ENCODE measurements at places on chromosomes 3 and 15.

- no peak for DNase-seq
Measured at GRCh38 chr3:78906245-78906644, 861.6 kb downstream of the ROBO1 start.

- no peak for DNase-seq
Measured at GRCh38 chr15:84983711-84984110, 2.1 kb downstream of the PDE8A start.

DNA sequence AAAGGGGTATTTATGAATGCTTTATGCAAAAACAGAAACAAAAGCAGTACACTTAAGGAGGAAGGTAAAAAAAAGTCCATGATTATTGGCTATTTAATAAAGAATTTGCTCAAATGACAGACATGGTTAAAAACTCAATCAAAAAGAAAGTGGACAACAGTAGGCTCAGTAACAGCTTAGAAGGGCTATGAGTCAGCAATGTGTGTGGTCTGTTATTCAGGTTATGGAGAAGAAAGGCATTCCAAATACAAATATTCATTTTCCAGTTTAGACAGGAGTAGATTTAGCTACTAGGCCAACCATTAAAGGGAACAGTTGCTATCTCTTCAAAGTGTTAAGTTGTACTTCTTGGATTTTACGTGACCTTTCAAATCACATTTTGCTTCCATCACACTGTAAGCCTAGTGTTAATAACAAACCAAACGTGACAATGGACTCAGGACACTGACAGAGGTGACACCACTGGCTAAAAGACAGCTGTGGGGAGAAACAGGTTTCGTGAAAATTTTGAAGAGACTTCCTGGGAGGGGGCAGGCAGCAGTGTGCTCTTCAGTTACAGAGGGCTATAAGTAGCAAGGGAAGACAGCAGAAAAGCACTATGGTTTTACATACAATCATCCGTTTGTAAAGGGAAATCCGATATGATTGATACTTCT, 41.7 kb upstream of the MYO5C start:
- DNase-seq, result no peak

- no peak for DNase-seq
Measured at GRCh38 chr3:134441321-134441720, 44.5 kb downstream of the ANAPC13 start.

DNA sequence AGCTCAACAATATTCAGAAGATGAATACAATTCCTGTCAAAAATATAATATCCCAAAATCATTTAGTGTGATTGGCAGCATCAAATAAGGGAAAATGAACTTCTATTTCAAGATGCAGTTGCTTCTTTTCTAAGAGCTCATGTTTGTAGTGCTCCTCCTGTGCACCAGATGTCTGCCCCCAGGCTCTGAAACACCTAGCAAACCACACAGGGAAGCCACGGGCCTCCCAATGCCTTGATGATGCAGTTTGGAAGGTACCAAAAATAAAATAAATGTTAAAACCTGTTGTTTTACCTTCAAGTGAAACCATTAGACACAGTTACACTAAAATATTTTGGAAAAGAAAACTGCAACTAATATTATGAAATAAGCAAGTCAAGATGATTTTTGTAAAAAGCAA, 22.2 kb downstream of the CFAP20DC start:
- DNase-seq, result no peak

DNA sequence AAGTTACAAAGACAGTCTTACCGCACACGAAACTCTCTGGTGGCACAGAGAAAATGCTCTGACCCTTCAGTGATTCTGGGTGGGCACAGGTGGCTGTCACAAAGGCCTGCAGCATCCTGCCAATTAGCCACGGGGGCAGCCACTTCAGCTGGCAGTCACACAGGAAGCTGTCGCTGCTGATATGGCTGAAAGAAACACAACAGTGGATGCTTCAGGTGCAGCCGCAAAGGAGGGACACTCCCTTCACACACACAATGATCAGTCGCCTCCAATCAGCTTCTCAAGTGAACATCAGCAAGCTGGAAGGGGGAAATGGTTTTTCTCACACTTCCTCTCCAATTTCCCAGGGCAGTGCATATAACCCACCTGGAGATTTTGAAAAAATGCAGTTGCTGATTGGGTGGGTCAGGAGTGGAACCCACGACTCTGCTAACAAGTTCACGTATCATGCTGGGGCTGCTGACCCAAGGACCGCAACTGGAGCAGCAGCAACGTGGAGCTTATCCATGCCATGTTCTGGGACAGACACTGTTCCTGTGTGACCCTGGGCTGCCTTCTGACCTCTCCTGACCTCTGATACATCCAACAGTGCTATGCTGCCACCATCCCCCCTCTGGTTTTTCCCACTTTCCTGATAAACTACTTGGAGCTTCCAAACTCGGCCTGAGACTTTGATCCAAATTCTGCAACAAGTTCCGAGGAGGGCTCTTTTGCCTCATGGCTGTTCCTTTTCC, 106.6 kb downstream of the LRIG1 start:
- DNase-seq, result no peak

DNA sequence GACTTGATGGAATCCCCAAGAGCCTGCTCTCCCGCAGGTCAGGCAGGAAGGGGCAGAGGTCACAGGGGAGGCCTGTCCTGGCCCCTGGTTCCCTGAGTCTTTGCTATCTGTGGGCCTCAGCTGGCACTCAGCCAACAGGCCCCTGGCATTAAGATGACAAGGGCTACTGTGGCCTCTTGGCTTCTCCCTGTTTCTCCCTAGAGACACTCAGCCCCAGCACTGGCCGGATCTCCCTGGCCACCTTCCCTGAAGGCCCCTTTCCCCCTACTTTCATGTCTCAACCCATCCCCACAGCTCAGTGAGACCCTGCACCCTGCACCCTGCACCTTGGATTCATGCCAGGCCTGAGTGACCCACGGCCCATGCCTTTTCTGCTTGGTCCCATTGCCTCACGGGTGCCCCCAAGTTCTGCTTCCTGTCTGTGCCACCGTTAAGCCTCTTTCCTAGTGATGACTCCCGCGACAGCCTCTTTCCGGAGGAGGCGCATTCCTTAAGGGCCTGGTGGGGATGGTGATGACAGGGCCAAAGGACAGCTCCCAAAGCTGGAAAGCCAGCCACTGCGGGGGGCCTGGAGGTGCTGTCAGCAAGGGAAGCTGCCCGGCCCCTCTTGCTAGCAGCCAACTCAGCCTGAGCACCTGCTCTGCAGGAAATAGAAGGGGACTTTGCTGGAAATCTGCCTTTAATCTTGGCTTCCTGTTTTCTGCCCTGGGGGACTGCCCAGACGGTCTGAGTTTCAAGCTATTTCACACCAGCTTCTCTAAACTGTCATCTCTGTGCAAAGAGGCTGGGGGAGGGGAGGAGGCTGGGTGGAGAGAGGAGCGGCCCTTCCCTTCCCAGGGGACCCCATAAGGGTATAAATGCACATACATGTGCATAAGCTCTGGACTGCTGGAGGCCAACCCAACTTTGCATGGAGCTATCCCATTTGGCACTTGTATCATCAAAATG, 4.8 kb upstream of the CSK start:
- no peak for DNase-seq

GRCh38 chr3:142481196-142481595, 33.4 kb upstream of the XRN1 start:
- no peak for DNase-seq

DNA sequence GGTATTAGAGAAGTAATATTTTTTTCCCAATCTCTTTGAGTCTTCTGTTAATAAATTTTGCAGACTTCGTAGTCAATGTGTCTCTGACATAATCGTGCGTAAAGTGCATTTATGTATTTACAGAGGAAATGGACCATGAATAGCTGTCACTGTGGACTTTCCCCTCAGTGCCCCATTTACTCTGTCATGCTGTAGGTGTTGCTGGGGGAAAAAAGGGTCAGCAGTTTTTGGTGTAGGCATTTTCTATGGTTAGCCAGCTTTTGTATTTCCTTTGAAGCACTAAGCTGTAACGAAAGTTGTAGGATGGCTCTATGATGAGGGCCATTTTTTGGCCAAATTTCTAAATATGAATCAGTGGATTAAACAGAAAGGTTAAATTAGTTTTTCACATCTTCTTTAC, 598.4 kb downstream of the FGF12 start:
- no peak for DNase-seq

- peak; percentile 13 for DNase-seq
Measured at GRCh38 chr15:38354315-38354929, 99.5 kb upstream of the FAM98B start.

DNA sequence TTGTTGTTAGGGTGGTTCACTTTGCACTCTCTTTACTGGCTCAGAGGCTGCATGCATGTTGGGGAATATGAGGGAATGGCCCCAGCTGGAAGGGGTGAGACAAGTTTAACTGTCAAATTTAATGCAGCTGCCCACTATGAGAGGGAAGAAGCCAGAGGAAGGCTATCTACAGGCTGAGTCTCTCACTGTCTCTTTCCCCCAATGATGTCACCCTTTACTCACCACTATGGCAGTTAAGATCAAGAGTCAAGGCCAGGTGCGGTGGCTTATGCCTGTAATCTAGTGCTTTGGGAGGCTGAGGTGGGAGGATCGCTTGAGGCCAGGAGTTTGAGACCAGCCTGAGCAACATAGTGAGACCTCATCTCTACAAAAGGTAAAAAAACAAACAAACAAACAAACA, 12.2 kb upstream of the RBMS3 start:
- no peak for DNase-seq

DNA sequence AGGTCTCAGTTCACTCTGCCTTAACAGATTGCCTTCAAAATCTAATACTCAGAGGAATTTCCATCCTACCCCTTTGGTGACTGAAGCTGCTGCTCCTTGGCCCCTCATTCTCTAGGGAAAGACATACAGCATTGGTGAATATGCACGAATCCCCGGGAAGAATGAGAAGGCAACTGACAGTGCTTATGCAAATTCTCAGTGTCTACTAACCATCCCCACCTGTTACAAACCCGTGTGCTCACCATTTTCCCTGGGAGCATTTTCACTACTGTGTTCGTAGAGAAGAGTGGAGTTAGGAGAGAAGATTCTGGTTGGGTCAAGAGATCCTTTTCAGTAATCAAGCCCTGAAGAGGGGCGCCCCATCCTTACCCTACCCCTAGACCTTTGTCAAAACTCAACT, 37.7 kb downstream of the SYNM start:
- no peak for DNase-seq

DNA sequence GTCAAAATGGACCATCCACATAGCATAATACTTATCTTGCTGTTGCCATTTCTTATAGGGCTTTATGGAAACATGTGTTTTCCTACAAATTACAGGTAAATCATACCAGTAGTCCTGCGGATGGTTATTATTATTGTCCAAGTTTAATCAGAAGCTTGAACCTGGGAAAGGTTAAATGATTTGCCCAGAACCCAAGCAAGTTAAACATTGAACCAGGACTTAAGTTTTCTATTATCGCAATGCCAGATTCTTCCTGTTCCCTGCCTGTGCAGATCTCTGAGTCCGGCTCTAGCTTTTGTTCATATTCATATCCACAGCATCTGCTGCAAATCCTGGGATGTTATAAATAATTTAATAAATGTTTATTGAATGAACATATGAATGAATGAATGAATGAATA, 12.5 kb downstream of the LPP start:
- no peak for DNase-seq

- no peak for DNase-seq
Measured at GRCh38 chr15:66675446-66675845, 26.6 kb upstream of the SMAD6 start.

DNA sequence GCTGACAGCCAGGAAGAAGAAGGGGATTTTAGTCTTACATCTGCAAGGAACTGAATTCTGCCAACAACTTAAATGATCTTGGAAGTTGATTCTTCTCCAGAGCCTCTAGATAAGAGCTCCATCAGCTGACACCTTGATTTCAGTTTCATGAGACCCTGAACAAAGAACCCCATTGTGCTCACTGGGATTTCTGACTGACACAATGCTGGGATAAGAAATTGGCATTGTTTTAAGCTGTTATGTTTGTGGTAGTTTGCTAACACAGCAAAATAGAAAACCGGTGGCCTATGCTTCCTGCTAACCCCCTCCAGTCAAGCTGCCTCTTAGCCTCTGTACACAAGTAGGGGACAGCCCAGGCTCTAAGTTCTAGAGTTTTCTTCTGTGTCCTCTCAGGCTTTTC, 36.2 kb downstream of the MASP1 start:
- no peak for DNase-seq

GRCh38 chr3:12990306-12990705, 82.9 kb downstream of the IQSEC1 start:
- no peak for DNase-seq

DNA sequence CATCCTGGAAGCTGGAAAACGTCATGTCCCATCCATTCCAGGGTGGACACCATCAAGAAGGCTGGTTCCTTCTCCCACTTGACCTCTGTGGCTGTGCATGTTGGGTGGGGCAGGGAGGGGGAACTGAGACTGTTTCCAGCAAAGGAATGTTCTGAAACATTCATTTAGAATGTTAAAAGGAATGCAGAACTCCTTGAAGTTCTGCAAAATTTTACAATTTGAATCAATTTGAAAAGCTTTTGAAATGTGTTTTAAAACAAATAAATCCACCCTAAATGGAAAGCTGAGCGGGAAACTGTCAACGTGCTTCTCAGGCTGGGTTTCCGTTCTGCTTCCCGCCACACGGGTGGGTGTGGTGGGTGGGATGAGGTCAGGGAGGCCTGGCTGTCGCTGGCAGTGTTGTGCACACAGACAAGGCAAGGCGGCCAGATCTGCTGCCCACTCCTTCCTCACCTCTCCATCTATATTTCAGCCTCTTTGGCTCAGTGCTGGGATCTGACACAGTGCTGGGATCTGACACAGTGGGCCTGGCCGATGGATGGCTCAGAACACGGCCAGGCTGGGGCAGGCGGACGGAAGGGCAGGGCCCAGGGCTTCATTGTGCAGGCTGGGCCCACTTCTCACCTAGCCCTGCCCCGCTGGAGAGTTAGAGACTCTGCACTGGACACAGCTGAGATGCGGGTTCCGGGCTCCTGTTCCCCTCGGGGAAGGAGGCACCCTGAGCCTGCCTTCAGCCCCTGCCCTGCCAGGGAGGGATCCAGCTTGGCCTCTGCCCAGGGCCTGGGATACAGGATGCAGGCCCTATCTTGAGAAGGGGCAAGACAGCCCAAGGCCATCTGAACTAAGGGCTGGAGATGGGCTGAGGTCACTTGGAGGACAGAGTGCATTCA, 110.4 kb downstream of the TMEM266 start:
- DNase-seq, result no peak

DNA sequence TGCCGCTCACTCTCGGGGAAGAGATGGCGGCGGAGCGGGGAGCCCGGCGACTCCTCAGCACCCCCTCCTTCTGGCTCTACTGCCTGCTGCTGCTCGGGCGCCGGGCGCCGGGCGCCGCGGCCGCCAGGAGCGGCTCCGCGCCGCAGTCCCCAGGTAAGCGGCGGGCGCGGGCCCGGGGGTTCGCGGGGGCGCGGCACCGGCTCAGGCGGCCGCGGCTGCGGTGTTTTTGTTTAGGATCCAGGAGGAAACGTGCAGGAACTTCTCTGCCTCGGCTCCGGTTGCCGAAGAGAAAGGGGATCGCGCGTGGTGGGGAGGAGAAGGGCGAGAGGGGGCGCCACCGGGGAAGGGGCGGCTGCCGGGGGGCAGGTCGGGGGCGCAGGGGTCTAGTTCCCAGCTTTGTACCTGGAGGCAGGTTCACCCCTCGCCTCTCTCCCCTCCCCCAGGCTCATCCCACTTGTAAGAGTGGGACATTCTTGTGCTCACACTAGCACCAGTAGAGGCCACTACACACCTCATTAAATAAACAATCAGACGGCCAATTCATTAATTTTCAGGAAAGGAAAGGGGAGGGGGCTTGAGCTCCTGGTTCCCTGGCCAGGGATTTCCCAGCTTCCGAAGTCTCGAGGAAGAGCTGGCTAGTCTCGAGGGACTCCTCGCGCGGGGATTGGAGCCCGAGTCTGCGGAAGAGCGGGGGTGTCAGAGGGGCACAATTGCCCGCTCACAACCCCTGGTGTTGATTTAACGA, 562 bp downstream of the NEO1 start:
- no peak for DNase-seq
